ENCODE measurements at places on chromosomes 11 and 22.
A peak's percentile ranks its signal among the peaks of the same experiment; 100 is the strongest.

- no peak for DNase-seq
Measured at GRCh38 chr11:68269414-68270081, 2.2 kb downstream of the C11orf24 start.

DNA sequence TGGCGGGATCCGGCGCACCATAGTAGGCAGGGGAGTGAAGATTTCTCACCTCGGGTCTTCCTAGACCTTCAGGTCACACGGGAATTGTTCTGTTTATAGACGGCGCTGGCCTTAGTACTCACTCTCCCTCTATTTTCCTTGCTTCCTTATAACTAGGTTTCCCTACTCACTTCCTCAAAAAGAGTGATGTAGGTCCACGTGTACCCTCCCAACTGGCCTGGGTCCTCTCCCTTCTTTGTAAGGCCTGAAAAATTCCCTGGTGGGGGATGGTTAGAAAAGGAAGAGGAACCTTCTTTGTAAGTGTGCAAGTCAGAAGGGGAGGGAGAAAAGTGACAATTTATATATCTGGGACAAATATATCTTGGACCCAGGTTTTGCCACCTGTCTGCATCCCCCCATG, 2.9 kb upstream of the TMEM9B start:
- DNase-seq: no peak

- DNase-seq: no peak
Measured at GRCh38 chr11:110373051-110373702, 56.6 kb upstream of the FDX1 start.

GRCh38 chr11:133710241-133710640, 135.1 kb downstream of the SPATA19 start:
- DNase-seq: no peak

GRCh38 chr22:47290706-47291430, 528.4 kb downstream of the TBC1D22A start:
- DNase-seq: peak; percentile 21

DNA sequence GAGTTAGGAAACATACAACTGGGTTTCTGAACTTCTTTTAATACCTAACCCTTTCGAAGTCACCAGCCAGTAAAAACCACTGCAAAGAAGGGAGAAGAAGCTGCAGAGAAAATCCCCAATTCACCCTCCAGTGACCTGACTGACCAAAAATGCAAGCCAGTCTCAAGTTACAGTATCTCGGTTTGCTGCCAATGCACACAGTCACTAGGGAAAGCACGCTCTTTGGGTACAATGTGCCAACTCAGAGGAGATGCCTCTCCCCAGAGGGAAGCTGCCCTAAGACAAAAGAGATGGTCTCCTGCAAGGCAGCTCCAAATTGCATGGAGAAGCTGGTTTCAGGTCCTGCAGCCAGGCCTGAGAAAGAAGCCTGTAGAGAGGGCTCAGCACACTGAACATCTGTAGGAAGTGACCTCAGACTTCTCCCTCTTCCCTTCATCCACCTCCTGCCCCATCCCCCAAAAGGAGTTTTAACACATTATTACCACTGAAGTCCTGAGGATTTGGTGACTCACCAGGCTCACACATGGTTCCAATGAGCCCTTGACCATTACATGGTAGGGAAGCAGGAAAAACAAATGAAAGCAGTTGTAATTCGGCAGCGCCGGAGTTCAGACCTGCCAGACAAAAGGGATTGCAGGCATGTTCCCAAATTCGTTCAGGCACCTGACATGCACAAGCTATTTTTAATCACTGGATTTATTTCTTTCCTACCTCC, 90.1 kb downstream of the ETS1 start:
- no peak for DNase-seq

- no peak for DNase-seq
Measured at GRCh38 chr11:65053827-65054508, 4.4 kb downstream of the NAALADL1 start.

DNA sequence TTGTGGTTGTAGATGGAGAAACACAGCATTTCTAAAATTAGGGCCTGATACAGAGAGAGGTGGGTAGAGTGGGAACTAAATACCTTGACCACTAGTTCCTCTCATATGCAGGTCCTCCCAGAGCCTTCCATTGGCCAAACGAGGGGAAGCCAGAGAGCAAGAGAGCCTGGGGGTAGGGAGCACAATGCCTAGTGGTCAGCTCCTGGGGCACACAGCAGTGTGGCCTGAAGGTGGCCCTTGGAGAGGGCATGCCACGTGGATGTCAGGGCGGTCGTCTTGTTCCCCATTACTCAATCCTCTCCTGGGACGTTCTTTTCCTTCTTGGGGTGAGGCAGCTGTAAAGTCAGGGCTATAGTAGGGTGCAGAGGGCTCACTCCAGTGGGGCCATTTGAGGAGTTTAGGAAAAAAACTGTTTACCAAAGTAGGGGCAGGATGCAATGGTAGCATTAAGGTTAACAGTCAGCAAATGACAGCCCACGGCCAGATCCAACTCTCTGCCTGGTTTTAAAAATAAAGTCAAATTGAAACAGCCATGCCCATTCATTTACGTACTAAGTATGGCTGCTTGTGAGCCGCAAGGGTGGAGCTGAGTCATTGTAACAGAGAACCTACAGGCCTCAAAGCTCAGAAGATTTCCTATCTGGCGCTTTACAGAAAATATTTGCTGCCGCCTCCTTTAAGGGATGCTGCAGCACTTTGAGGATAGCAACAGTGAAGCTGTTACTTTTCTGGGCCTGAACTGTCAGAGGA, 7.6 kb downstream of the MYO18B start:
- DNase-seq: no peak

- no peak for DNase-seq
Measured at GRCh38 chr11:121999651-122000050, 116.4 kb downstream of the BLID start.

DNA sequence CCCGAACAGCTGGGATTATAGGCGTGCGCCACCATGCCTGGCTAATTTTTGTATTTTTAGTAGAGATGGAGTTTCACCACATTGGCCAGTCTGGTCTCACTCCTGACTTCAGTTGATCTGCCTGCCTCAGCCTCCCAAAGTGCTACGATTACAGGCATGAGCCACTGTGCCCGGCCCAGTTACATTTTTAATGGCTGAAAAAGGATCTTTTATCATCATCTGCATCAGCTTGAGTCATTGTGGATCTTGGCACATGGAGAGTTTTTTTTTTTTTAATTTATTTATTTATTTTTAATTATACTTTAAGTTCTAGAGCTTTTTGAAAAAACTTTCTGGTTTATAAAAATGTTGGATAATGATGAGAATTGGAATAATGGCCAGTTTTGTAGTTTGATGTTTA, 8.6 kb downstream of the IGHMBP2 start:
- DNase-seq: no peak

- no peak for DNase-seq
Measured at GRCh38 chr11:134024420-134025081, 44.3 kb upstream of the JAM3 start.

DNA sequence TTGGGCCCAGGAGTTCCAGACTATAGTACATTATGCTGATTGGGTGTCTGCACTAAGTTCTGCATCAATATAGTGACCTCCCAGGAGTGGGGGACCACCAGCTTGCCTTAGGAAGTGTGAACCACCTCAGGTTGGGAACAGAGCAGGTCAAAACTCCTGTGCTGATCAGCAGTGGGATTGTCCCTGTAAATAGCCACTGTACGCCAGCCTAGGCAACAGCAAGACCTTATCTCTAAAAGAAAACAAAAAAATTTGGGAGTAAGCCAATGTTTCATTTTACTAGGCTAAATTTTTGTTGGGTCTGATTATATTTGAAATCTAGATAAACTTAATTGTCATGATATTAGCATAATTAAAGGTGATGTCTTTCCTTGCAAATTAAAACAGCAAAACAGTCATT, 3.4 kb downstream of the DEPDC5 start:
- no peak for DNase-seq

- no peak for DNase-seq
Measured at GRCh38 chr22:26912655-26913345, 255.4 kb downstream of the MIAT start.

GRCh38 chr11:118226781-118227180, 2.0 kb upstream of the JAML start:
- DNase-seq: no peak

DNA sequence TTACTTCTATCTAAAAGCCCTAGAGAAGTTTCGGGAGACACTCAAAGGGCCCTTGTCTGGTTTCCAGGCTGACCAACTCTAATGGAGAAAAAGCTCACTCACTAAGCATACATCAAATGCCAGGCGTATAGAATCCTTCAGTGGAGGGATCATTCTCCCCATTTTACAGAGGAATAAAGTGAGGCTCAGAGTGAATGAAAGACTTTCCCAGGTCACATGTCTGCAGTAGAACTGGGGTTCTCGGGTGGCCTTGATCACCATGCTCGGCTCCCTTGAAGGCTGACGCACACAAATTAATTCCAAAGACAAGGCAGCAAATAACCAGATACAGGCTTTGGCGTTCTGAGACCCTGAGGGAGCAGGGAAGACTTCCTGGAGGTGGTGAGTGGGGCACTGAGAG, 60.0 kb downstream of the THAP12 start:
- DNase-seq: no peak

GRCh38 chr11:3808861-3809623, 682 bp downstream of the PGAP2 start:
- no peak for DNase-seq

- DNase-seq: no peak
Measured at GRCh38 chr11:6911948-6912347, 8.9 kb upstream of the OR2D3 start.

DNA sequence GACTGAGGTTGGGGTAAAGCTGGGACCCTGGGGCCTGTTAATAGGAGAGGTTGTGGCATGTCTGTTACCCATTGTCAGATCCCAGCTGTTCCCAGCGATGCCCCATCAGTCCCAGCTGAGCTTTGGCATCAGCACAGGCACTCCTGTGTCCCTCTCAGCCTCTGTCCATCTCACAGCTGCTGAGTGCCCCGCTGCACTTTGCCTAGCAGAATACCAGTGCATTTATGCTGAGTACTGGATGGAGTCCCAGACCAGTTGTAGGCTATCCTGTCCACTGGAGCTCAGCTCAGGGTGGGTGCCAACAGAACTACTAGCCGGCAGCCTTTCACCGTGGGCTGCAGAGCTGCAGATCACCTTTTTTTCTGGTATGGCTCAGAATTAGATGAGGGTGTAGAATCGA, 9.9 kb downstream of the FXYD6 start:
- no peak for DNase-seq

DNA sequence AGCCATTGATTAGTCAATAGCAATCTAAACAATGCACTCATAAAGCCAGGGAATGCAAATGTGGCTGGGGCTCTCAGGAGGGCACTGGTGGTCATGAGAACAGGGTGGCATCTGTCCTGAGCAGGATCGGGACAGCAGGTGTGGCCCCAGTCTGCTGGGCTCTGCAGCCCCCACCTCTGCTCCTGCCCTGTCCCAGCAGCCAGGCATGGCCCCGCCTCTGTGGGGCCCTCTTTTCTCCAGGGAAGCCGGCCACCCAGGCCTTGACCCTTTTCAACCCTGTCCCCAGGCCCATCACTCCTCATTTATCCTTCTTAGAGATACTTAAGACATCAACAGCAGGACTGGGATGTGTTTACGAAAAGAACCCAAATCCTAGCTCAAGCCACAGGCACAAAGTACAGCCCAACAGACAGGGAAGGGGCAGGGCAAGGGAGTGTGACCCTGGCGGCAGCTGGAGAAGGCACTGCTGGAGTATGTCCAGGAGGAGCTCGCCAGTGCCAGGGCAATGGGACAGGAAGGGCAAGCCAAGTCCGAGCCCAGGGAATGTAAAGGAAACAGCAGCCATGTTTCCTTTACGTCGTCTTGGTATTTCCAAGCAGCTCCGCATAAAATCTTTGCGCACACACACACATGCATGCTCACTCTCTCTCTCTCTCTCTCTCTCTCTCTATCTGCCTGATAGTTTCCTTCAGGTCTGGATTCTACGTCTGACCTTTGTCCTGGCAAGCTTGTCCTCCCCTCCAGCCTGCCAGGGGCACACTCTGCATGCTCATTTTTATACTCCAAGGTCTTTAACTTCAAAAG, 59.9 kb downstream of the DGCR2 start:
- DNase-seq: no peak

- DNase-seq: no peak
Measured at GRCh38 chr22:36966851-36967540, 52.3 kb downstream of the TST start.

DNA sequence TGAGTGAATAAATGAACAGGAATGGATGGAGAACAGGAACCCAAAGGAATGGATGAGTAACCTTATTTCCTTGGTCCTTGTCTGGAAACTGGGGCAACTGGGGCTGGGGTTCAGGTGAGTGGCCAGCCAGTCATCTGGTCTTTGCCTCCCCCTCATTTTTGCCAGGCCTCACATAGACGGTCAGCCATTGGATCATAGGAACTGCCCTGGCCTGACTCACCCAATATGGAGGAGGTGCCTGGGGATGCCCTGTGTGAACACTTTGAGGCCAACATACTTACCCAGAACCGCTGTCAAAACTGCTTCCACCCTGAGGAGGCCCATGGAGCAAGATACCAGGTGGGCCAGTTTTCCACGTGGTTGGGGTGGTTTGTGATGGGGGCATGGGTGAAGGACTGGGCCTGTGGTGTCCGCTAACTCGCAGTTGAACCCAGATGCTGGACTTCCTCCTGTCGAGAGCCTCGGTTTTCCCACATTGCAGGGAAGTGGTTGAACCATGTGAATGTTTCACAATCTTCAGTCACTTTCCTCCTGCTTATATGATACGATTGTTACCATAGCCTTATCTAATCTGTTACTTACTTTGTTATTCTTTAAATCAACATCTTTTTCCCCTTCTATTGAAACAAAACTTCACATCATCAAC, 4.4 kb downstream of the TRIOBP start:
- no peak for DNase-seq

GRCh38 chr11:126115816-126116331, 53.2 kb upstream of the CDON start:
- no peak for DNase-seq

GRCh38 chr11:131495423-131495822, 125.0 kb downstream of the NTM start:
- no peak for DNase-seq

DNA sequence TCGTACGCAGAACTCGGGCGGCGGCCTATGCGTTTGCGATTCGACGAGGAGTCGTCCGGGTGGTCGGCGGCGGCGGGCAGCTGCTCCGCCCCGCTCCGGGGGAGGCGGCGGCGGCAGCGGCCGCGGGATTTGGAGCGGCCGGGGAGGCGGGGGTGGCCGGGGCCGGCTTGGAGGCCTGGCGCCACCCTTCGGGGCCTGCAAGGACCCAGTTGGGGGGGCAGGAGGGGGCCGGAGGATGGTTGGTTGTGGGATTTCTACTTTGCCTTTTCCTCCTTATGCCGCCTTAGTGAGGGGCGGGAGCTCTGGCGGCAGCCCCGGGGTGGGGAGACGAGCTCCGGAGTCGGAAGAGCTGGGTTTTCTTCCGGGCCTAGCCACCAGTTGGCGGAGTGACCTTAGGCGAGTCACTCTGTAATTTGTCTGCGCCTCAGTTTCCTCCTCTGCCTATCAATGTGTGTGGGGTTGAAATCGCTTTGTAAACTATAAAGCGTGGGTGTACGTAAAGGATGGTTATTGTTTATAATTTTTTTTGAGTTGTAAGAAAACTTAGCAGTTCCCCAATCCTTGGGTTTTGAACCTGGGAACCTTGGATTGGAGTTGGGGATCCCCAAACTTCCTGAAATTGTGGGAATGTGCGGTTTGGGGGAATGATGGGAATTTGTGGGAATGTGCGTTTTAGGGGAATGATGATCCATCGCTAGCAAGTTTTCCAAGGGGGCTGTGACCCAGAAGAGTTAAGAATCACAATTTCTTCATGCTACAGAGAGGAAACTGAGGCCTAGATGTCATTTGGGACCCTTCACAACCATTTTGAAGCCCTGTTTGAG, 679 bp downstream of the TUG1 start:
- no peak for DNase-seq

GRCh38 chr11:106852779-106853178, 165.5 kb downstream of the GUCY1A2 start:
- DNase-seq: no peak

GRCh38 chr11:4863876-4864275, 14.9 kb upstream of the OR51S1 start:
- DNase-seq: no peak

Measured in mesothelial cell of epicardium (in vitro differentiated cells).